Stimulated activated CD4-positive, alpha-beta T cell treated with anti-CD3 and anti-CD28 coated beads, Interleukin-12 subunit alpha, Interleukin-12 subunit beta, amount 100 ng/mL, for 24 hours (primary cell): ENCODE measurements at places on chromosomes 16 and 17.

DNA sequence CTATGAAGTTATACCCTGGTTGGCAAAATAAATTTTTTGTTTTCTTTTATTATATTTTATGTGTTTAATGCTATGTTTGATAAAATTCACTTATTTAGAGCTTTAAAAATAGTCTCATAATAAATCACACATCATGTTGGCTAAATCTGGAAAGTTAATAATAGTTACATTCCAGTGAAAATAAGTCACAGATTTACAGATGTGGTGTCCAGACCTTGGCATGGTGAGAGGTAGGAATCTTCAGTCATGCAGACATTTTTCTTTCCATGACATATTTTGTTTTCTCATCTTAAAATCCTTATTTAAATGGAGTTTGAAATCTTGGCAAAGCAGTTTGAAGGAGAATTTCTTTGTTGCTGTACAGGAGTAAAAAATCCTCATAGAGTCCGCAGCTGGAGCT is 48.1 kb upstream of the GOSR1 start:
- no peak for DNase-seq

DNA sequence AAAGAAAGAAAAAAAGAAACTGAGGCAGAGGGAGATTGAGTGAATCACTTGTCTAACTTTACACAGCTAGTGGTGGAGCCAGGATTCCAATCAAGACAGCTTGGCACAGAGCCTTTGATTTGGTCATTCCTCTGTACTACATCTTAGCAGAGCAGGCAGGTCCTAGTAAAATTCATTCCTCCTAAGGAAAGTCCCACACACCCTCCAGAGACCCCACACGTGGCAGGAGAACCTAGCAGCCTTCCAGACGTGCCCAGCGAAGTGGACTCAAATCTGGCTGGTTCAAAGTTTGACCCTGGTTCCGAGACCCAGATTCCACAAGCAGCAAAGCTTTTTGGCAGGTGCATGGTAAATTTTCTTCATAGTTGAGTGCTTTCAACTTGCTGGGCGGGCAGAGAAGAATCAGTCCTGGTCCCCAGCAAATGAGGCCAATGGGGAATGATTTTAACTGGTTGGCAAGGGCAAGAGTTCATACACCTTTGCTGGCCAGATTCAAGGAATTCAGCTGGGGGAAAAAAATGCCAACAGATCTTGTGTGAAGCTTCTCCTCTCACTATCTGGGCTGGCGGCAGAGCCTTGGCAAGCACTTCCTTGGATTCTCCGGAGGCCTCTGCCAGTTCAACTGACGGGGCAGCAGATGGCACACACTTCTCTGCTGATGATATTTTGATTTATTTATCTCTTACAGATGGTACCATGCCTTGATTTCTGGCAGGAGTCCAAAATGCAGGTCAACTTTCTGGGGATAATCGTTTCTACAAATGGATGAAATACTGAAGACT is 82.4 kb downstream of the GSG1L start:
- no peak for DNase-seq

- DNase-seq, result no peak
Measured at GRCh38 chr16:23362460-23363317, 60.6 kb downstream of the SCNN1B start.

DNA sequence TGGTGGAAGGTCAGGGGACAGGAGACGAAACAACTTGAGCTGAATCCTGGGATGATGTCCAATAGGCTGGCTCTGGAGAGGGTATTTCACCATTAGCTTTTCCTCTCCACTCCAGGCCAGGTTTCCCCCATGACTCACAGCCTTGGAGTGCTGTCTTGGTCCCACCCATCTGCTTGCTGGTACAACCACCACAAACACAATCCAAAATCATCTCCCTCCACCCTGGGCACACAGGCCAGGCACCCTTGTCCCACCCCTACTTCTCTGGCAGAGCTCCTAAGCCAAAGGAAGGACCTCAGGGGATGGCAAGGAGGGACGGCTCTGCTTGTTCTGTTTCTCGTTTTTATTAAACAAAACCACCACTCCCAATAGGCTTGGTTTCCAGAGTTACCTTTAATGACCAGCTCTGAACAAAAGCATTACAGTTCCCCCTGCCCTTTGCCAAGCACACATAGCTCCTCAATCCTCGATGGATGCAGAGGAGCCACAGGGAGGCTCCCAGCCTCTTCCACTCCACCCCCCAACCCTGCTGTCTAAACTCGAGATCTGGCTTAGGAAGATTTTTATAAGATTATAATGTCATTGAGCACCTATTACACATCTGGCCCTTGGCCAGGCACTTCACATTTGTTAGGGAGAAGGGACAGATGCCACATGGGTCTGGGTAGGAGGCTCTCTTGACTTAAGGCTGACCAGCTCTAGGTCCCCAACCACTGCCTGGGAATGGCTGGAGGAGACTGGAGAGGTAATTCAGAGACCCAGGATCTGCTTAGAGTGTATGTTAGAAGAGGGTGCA is 13.3 kb downstream of the CAVIN1 start:
- no peak for DNase-seq

DNA sequence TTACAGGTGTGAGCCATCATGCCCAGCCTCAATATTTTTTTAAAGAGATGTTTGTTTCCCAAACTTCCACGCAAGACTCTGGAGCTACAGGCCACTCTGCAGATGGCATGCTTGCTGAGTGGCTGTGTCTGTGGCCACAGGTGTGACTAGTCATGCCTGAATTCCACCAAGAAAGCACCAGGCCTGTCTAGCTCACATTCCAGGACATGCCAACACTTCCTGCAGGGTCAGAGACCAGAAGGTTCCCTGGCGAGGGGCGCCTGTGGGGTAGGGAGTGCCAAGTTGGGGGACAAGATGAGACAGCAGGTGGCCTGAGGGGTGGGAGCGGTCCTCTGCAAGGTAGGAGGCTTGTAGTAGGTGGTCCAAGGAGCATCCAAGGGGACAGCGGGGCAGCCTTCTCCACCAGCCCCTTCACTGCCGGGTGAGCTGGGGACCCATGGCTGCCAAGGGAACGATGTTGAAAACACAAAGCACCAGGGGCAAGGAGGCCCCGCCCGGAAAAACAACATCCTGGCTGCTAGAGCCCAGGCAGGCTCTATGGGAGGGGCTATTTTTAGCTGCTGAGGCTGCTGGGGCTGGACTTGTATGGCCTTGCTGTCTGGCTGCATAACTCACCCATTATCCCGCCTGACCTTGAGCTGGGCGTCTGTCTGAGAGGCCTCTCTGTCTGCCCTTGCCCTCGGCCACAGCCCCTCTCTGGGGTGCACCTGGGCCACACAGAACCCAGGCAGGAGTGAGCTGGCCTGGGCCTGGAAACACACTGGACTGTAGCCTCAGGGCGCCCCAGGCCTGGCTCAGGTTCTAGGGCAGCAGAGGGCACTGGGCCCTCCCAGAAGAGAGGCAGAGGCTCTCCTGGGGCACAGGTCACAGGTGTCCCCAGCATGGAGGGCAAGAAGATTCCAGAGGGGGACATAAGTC is 5.7 kb downstream of the TRIM47 start:
- DNase-seq, result no peak

DNA sequence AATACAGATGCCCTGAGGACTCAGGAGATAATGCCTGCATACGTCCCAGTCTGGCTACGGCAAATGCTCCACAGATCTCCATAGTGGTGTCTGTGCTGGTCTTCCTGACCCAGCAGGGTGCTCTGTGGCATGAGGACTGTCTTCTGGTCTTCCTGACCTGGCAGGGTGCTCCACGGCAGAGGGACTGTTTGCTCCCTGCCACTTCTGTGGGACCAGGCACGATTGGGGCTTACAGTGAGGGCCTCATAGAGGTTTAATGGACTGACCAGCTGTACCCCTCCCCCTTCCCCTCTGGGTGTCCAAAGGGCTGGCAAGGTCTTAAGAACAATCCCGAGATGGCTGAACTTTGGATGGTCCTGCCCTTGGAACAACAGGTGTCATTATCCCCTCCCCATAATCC is 123.1 kb downstream of the C16orf78 start:
- no peak for DNase-seq

DNA sequence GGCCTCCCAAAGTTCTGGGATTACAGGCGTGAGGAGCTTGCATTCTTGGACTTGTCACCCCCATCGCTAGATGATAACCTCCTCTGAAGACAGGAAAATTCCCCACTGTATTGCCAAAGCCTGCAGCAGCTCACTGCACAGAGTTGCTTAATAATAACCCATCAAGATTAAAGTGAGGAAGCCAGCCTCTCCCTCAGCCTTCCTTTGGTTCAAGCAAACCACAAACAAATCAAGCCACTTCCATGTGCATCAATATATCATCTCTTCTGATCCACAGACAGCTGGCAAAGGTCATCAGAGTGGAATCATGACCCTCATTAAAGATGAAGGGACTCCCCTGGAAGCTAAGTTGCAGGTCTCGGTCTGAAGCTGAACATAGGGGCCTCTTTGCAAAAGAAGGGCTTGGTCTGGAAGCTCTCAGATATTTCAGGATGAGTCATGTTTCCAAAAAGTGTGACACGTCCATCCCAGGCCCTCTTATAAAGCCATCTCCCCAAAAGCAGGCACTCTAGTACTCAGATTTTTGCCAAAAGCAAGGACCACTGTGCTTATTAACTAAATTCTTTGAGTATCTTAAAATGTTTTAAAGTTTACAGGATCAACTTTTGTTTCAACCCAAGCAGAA is 4.8 kb downstream of the EMP2 start:
- DNase-seq, result no peak

DNA sequence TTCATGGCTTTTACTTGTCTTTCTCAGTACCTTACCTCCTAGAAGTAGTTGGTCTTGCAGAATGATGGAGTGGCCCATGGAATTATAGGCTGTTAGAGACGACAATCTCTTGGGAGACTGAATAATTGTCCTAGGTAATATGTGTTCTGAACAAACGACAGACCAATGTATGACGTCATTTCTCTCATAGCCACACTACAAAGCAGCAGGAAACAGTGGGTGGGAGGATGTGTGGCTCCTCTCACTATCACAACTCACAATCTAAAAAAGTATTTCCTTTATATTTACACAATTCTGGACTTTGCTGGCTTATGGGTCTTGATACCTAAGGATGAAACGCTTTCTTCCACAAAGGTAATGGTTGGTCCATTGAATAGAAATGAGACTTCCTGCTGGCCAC is 183.9 kb downstream of the TOX3 start:
- no peak for DNase-seq

- no peak for DNase-seq
Measured at GRCh38 chr16:85667261-85667660, 21.5 kb downstream of the GINS2 start.

DNA sequence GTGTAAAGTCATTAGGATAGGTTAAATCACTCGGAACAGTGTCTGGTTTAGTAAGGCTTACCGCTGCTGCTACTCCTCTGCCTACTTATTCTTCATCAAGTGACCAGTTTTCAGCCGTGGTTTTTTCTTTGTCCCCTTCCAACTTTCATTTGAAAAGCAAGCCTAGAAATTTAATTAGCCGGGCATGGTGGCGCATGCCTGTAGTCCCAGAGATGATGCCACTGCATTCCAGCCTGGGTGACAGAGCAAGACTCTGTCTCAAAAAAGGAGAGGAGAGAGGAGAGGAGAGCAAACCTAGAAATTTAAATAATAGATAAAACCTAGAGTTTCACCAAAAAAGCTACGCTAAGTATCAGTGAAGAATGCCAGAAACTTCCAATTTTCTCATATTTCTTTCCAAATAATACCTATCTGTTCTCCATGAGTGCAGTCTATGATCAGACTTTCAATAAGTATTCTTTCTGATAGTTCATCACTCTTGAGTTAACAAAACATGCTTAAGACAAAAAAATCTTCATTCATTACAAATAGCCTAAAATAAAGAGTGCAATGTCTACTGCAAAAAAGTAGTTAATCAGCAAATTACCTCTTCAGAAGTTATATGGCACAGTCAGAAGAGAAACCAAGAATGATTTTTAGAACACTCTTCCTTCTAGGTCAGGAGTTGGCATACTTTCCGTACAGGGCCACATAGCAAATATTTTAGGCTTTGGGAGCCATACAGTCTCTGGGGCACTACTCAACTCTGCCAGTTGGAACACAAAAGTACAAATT is 15.1 kb downstream of the ANKFY1 start:
- no peak for DNase-seq

- DNase-seq, result no peak
Measured at GRCh38 chr17:19363460-19364035, 1.0 kb upstream of the B9D1 start.

DNA sequence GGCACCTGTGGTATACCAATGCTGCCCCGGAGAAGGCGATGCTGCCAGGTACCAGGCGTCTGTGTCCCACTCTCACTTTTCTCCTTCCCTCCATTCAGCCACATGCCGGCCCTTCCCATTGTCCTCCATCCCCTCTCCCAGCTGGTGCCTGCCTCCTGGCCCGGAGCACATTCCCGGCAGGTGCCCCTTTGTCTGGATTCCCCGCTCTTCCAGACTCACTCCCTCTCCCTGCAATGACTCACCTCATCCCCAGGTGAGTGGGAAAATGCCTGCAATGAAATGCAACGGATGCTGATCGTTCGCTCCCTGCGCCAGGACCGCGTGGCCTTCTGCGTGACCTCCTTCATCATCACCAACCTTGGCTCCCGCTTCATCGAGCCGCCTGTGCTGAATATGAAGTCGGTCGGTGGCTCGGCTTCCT is 10.4 kb upstream of the KDM6B start:
- DNase-seq, result no peak

DNA sequence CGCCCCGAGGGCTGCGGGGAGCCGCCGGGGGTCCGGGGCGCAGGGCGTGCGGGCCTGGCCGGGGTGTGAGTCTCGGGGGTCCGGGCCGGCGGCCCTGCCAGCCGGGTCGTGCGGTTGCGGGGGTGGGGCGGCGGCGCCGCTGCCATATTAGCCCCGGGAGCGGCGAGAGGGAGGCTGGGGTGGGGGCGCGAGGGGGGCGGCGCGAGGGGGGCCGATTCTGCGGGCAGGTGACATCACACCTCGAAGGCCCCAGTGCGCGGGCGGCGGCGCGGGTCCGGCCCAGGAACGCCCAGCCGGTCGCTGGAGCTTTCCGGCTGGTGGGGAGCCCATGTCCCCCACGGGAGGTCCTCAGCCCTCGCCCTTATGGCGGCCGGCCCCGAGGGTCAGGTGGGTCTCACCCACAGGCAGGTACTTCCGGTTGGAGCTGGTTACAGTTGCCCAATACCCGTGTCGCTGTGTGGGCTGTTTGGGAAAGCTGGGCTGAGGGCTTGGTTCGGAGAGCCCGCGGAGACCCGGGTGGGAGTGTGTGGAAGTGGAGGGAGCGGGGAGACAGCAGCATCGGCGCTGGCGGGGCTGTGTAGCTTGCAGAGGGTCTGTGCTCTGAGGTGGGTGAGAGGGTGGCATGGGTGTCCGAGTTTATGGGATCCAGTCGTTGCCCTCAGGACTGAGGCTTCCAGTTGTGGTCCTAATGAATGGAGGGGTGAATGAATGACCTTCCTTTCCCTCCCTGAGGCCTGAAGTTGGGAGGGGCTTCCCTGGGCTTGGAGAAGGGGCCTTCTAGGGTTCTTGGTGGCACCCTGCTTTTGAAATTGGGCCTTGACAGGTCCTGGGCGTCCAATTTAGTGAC is 804 bp downstream of the ATP6V0C start:
- DNase-seq, result no peak

GRCh38 chr16:85825326-85825725 is 25.8 kb downstream of the COX4I1 start:
- DNase-seq, result no peak

DNA sequence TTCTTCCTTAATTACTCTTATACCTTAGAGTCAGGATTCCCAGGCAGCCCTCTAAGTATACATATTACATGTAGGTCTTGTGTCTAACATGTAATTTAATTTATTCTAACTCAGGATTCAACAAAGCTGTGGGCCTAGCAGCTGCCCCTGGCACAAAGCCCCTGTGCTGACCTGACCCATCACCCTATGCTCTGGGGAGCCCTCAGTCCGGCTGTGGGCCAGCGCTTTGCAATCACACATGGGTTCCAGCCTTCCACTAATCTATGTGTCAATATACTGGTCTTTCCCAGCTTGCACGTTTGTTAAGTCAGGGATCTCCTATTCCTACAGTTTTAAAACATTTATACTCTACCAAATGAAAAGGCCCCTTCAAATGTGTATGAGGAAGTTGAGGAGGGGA is 62.7 kb upstream of the SREBF1 start:
- no peak for DNase-seq
